ENCODE measurements at places on chromosomes 6 and 20.
A peak's percentile ranks its signal among the peaks of the same experiment; 100 is the strongest.

- DNase-seq: no peak
Measured at GRCh38 chr6:130037207-130037811, 18.9 kb downstream of the L3MBTL3 start.

DNA sequence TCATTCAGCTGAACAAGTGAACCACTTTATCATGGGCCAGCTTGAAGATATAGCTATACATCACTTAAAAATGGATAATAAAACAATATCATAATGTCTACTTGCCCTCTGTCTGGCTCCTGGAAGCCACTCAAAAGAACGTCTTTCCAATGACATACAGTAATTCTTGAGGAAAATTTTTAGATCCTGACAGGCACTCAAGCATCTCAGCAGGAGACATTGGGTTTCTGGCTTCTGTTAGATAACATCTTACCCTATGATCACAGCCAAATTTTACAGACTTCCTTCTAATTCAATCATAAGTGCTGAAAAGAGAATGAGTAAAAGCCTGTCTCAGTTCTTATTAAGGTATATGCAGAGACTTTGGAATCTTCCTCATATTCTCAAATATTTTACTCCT is 330 bp downstream of the CGA start:
- DNase-seq: no peak

DNA sequence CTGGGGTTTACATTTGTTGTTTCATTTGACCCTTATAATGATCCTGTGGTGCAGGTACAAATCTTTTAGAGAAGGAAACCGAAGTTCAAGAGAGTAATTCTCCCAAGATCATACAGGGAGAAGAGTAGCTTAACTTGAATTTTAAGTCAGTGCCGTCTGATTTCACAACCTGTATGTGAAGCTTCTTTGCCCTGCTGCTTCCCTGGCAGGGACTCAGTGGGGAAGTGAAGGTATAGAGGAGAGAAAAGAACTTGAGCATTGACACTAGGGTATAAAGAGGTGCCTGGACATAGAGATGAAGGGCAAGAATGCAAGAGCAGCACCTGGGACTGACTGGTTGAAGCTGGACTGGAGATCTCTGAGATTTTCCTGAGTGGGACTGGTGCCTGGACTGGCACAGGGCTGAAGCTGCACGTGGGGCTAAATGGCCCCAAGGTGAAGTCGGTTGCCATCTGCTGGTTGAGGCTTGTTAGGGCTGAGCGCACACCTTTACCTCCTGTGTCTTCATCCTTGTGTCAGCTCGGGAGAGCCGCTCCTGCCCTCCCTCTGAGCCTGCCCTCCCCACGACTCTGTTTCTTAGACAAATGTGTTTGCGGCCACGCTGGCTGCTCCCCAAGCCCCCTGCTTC is 41.8 kb downstream of the FARS2 start:
- peak; percentile 69 for DNase-seq

GRCh38 chr20:35263532-35264341 is 14.2 kb downstream of the MMP24OS start:
- DNase-seq: no peak

DNA sequence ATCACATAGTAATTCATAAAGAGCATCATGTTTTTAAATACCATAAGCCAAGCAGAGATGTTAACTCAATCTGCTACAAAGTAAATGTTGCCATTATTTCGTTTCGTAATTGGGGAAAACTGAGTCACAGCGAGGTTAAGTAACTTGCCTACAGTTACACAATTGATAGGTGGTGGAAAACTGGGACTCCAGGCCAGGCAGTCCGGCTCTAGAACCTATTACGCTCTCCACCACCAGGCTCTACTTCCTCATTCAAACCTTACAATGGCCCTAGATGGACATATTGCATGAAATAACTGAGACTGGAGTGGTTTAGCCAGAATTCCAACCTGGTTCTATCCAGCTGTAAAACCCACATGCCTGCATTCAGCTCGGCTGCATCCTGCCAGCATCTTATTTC is 58.2 kb downstream of the LINC00237 start:
- peak; percentile 13 for DNase-seq

- DNase-seq: no peak
Measured at GRCh38 chr6:7781240-7781639, 55.3 kb downstream of the BMP6 start.

GRCh38 chr20:42846784-42847490 is 342.8 kb downstream of the PTPRT start:
- no peak for DNase-seq
